ENCODE measurements at places on chromosomes 13 and 19. TPM values are rescaled to one million over a fixed set of nuclear protein-coding genes. Genes with fewer than 3 reads are reported as not detected.

- no peak overlapping the region for H3K27ac ChIP-seq
- H3K27me3 ChIP-seq = no peaks in the 10 kb centered on the region
- no peak overlapping the region for H3K4me3 ChIP-seq
- H3K4me1 ChIP-seq = no peaks in the 10 kb centered on the region
- DNase-seq = no peak
These were observed 802.1 kb upstream of the SLITRK6 start for GRCh38 chr13:86601351-86601750.

GRCh38 chr13:34657716-34658115 is 284.4 kb upstream of the NBEA start:
- DNase-seq = no peak
- no peaks in the 10 kb centered on the region for H3K36me3 ChIP-seq
- no peaks in the 10 kb centered on the region for H3K27me3 ChIP-seq
- H3K27ac ChIP-seq = no peak overlapping the region
- no peak overlapping the region for H3K4me3 ChIP-seq
- peaks cover 11% of the 10 kb centered on the region for H3K4me1 ChIP-seq

GRCh38 chr13:24304620-24305019 is 4.8 kb upstream of the C1QTNF9 start:
- H3K27me3 ChIP-seq = no peaks in the 10 kb centered on the region
- DNase-seq = no peak
- peak overlapping the region; percentile 28 for H3K27ac ChIP-seq

- DNase-seq = peak; percentile 18
- peaks cover 25% of the 10 kb centered on the region for H3K4me1 ChIP-seq
- no peaks in the 10 kb centered on the region for H3K27me3 ChIP-seq
- H3K36me3 ChIP-seq = peaks cover 22% of the 10 kb centered on the region
- H3K4me3 ChIP-seq = no peak overlapping the region
These were observed 9.6 kb downstream of the IRGC start for GRCh38 chr19:43725468-43725867.

- DNase-seq = peak; percentile 92
- H3K4me3 ChIP-seq = peak overlapping the region; percentile 61
- no peaks in the 10 kb centered on the region for H3K36me3 ChIP-seq
- H3K27me3 ChIP-seq = no peaks in the 10 kb centered on the region
- H3K27ac ChIP-seq = peak overlapping the region; percentile 77
These were observed 8.4 kb downstream of the ZNF808 start for GRCh38 chr19:52535771-52536447.

DNA sequence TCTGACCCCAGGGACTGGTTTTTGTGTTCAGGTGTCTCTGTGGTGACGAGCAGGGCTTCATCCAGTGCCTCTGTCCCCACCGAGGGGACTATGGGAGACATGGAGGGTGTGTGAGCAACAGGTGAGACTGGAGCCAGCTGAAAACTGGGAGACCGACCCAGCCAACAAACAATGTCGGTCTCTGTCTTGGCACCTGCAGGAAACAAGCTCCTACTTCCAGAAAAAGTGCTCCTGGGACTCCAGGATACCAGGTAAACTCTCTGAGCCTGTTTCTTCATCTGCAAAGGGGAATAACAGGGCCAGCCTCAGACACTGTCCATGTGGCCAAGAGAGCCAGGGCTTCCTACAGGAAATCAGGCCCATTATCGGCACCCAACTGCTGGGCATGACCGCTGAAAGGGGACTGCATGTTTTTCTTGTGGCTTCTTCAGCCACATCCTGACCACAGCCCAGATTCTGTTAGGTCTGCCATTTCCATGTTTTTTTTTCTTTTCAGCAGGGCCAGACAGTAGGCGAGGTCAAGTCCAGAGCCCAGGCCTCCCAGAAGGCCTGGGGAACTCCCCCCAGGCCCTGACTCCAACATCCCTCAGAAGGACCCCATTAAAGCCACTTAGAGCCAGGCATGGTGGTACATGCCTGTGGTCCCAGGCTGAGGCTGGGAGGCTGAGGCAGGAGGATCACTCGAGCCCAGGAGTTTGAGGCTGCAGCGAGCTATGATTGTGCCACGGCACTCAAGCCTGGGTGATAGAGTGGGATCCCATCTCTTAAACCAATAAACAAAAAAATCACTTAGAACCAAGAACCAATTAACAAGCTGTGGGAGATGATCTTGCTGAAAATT is 836 bp upstream of the BST2 start:
- peak overlapping the region; percentile 75 for H3K27ac ChIP-seq
- H3K4me1 ChIP-seq = peaks cover 25% of the 10 kb centered on the region
- DNase-seq = no peak
- H3K4me3 ChIP-seq = peak overlapping the region; percentile 67

- H3K4me3 ChIP-seq = no peak overlapping the region
- DNase-seq = no peak
- H3K27ac ChIP-seq = no peak overlapping the region
- H3K36me3 ChIP-seq = no peaks in the 10 kb centered on the region
- peaks cover 6% of the 10 kb centered on the region for H3K27me3 ChIP-seq
These were observed 193.6 kb downstream of the COL4A1 start for GRCh38 chr13:110113284-110113764.

GRCh38 chr13:75907044-75907443 is 270.9 kb downstream of the LMO7 start:
- H3K27me3 ChIP-seq = no peaks in the 10 kb centered on the region
- H3K4me3 ChIP-seq = no peak overlapping the region
- no peak for DNase-seq
- no peak overlapping the region for H3K27ac ChIP-seq
- no peaks in the 10 kb centered on the region for H3K36me3 ChIP-seq

DNA sequence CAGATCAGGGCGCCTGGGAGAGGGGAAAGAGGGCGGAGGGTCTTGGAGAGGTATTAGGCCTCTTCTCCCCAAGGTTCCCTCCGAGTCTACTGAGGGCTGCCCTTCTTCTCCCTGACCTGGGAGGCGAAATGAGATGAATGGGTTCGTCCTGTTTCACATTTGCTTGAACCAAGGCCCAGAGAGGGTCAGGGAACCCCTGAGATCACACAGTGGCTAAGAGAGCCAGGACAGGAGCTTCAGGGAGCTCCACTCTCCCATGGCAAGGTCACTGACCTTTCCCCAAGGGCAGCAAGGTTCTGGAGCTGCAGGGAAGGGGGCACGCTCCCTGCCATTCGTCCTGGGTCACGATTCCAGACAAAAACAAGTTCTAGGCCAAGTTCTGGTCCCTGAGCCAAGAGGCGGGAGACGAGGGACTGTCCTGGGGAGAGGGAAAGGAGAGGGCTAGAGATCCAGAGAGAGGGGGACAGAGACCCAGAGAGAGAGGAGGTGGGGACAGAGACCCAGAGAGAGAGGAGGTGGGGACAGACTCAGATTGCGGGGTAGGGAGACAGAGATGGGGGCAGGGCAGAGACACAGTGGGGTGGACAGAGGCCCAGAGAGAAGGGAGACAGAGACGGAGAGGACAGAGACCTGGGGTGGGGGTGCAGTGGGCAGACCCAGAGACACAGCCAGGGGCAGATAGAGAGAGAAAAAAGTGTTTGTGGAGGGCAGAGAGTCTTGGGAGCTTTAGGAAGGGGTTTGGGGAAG is 541 bp downstream of the ASPDH start:
- no peaks in the 10 kb centered on the region for H3K27me3 ChIP-seq
- no peaks in the 10 kb centered on the region for H3K36me3 ChIP-seq
- H3K4me1 ChIP-seq = peaks cover 17% of the 10 kb centered on the region
- H3K27ac ChIP-seq = no peak overlapping the region
- H3K4me3 ChIP-seq = no peak overlapping the region

- H3K4me3 ChIP-seq = no peak overlapping the region
- H3K4me1 ChIP-seq = peaks cover 64% of the 10 kb centered on the region
- no peaks in the 10 kb centered on the region for H3K27me3 ChIP-seq
- H3K36me3 ChIP-seq = peaks cover 75% of the 10 kb centered on the region
These were observed 11.2 kb downstream of the CLASRP start for GRCh38 chr19:45050036-45050435.

GRCh38 chr13:43816401-43816889 is 29.7 kb upstream of the ENOX1 start:
- no peak for DNase-seq
- peaks cover 6% of the 10 kb centered on the region for H3K4me1 ChIP-seq
- no peaks in the 10 kb centered on the region for H3K27me3 ChIP-seq

DNA sequence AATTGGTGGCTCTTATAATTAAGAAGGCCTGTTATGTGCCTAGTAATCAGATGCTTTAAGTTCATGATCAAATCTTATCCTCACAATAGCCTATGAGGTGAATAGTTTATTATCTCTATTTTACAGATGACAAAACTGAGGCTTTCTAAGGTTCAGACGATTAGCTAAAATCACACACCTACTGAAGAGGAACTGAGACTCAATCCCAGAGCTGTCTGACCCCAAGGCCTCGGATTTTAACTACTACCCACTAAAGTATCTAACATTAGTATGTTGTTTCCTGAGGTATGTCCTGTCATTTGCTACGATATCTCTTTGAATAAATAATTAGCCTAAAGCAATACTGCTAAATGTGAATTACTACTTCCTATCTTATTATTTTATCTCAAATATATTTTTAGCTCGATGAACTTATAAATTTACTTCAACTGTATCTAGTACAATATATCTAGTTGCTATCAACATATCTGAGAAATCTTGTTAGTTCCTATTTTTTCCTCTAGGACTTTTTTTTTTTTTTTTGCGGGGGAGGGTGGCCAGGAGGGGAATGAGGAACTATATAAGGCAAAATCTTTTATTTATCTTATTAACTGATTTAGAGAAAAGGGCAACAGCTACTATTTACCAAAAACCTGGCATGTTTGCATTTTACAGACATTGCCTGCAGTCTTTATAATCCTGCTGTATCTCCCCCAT is 118.5 kb downstream of the ABCC4 start:
- no peaks in the 10 kb centered on the region for H3K36me3 ChIP-seq
- no peak for DNase-seq
- no peak overlapping the region for H3K27ac ChIP-seq
- H3K4me3 ChIP-seq = no peak overlapping the region

- no peaks in the 10 kb centered on the region for H3K4me1 ChIP-seq
- no peak overlapping the region for H3K4me3 ChIP-seq
- no peak overlapping the region for H3K27ac ChIP-seq
- no peaks in the 10 kb centered on the region for H3K36me3 ChIP-seq
- peak; percentile 86 for DNase-seq
- H3K27me3 ChIP-seq = no peaks in the 10 kb centered on the region
These were observed 34.3 kb upstream of the SHKBP1 start for GRCh38 chr19:40542202-40542859.

DNA sequence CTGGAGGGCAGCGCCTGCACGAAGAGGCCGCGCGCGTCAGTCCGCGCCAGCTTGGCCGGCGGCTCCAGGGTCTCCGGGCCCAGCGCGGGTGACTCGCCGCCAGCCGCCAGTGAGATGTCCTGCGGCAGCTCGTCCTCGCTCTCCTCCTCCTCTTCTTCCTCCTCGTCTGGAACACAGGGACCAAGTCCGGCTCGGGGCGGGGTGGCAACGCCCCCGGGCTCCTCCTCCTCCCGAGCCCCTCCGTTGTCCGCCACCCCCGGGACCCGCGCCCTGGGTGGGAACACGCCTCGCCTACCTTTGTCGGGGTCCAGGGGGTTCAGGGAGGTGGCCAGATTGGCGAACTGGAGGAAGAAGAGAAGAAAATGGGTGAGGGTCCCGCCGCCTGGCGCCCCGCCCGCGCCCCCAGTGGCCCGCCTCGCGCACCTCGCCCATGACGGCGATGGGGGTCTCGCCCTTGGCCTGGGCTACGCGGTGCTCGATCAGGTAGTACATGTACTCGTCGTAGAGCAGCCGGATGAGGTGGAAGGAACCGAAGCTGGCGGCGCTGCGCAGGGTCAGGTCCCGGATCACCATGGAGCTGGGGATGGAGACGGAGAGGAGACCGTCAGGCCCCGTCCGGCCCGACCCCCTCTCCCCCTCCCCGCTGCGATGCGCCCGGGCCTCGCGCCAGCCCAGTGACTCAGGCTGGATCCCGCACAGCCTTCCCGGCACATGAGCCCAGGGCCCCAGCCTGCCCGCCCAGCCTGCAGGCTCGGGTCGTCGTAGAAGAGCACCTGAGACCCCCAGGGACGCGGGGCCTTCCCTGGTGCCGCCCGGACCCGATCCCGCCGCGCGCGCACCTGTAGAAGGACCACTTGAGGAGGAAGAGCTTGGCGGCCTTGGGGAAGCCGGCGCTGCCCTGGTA is 10.6 kb downstream of the DCAF15 start:
- peaks cover 3% of the 10 kb centered on the region for H3K4me1 ChIP-seq
- H3K4me3 ChIP-seq = no peak overlapping the region
- DNase-seq = no peak
- peaks cover 6% of the 10 kb centered on the region for H3K36me3 ChIP-seq

DNA sequence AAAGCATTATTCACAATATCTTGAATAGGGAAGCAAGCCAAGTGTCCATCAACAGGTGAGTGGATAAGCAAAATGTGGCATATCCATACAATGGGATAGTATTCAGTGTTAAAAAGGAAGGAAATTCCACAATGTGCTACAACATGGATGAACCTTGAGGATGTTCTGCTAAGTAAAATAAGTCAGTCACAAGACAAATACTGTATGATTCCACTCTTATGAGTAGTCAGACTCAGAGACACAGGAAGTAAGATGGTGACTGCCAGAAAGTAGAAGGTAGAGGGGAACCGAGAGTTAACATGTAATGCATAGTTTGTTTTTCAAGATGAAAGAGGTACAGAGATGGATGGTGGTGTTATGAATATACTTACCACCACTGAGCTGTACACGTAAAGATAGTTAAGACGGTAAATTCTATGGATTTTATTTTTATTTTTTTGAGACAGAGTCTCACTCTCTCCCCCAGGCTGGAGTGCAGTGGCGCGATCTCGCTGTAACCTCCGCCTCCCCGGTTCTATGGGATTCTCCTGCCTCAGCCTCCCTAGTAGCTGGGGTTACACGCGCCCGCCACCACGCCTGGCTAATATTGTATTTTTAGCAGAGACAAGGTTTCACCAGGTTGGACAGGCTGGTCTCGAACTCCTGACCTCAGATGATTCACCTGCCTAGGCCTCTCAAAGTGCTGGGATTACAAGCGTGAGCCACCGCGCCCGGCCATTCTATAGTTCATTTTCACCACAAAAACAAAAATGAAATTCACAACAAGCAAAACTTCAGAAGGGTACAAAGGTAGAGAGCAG is 1.0 kb upstream of the CHAMP1 start:
- H3K4me1 ChIP-seq = peaks cover 29% of the 10 kb centered on the region
- H3K36me3 ChIP-seq = no peaks in the 10 kb centered on the region
- H3K27ac ChIP-seq = peak overlapping the region; percentile 95
- no peak for DNase-seq
- peak overlapping the region; percentile 87 for H3K4me3 ChIP-seq

- no peak for DNase-seq
- peaks cover 98% of the 10 kb centered on the region for H3K4me1 ChIP-seq
- no peak overlapping the region for H3K4me3 ChIP-seq
- peak overlapping the region; percentile 81 for H3K27ac ChIP-seq
These were observed 45.1 kb downstream of the NFIX start for GRCh38 chr19:13040232-13040947.

Gene POGLUT2
- total RNA-seq = 2.5 TPM

Gene TMEM238
- 1.3 TPM for total RNA-seq

Gene ALDH16A1
- 6.6 TPM for total RNA-seq

Gene CEACAM4
- total RNA-seq = 0.43 TPM

Gene KIRREL2
- 0.35 TPM for total RNA-seq

Gene PRTN3
- not detected for total RNA-seq

Gene C19orf73
- total RNA-seq = 1.1 TPM

Gene IL17D
- total RNA-seq = 0.81 TPM

Gene FIZ1
- total RNA-seq = 12.8 TPM

Gene RINL
- total RNA-seq = 2.9 TPM

Gene IL4I1
- total RNA-seq = 0.36 TPM

Gene PDCD2L
- 12.0 TPM for total RNA-seq

Measured in heart right ventricle (tissue), 16 donors.